ENCODE measurements at places on chromosomes 16 and 17. TPM values are rescaled to one million over a fixed set of nuclear protein-coding genes. Genes with fewer than 3 reads are reported as not detected.

TMEM88 gene
- total RNA-seq, result 14.2 TPM

KRTAP2-3 gene
- not detected for total RNA-seq

DNA sequence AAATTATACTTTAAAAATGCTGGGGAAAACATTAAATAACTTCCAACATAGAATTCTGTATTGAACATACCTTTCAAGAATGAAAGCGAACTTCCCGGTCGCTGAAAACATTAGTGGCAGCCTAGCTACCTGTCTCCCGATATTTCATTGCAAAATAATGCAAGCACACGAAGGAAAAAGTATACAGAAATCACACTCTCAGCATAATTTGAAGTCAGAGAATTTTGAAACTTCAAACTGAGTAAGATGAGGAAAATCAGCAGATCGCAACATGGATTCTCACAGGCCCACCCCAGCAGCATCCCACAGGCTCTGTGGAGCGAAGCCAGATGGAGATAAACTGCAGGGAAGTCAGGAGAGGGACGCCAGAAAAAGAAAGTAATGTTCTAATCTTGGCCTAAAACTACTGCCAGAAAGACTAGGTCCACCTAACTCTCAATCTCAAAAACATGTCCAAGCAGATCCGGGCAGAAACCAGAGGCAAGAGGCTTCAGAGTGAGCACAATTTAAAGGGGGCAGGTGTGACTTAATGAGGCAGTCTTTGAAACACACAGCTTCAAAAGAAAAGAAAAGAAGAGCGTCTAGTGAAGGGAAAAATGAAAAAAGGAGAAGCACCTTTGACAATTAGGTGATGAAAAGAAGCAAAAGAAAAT lies 4.8 kb upstream of the GOSR1 start:
- no peaks in the 10 kb centered on the region for H3K27me3 ChIP-seq
- no peak for DNase-seq
- peaks cover 8% of the 10 kb centered on the region for H3K4me1 ChIP-seq
- no peak overlapping the region for H3K4me3 ChIP-seq
- H3K36me3 ChIP-seq, result no peaks in the 10 kb centered on the region
- H3K27ac ChIP-seq, result no peak overlapping the region

DNA sequence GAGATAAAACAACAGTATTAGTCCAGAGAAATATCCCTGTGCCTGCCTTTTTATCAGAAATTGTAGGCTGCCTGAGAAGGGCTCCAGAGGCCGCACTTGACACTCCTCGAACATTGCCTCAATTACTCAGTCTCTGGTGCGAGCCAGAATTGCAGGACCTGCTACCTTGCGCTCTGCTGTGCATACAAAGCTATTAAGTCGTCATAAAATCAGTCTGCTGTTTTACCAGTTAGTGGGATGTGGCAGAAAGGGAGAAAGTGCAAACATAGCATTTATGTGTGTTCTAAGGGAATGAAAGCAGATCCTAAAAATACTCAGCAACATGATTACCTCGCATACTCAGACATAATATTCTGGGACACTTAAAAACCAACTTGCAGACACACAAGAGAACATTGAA lies 70.6 kb downstream of the TMC6 start:
- H3K27me3 ChIP-seq, result no peaks in the 10 kb centered on the region
- H3K4me1 ChIP-seq, result peaks cover 16% of the 10 kb centered on the region
- DNase-seq, result no peak
- H3K4me3 ChIP-seq, result no peak overlapping the region

Measured in heart right ventricle (tissue), 16 donors.